SK-N-SH (cell line): ENCODE measurements at places on chromosomes 6 and 20.
A peak's percentile ranks its signal among the peaks of the same experiment; 100 is the strongest.

DNA sequence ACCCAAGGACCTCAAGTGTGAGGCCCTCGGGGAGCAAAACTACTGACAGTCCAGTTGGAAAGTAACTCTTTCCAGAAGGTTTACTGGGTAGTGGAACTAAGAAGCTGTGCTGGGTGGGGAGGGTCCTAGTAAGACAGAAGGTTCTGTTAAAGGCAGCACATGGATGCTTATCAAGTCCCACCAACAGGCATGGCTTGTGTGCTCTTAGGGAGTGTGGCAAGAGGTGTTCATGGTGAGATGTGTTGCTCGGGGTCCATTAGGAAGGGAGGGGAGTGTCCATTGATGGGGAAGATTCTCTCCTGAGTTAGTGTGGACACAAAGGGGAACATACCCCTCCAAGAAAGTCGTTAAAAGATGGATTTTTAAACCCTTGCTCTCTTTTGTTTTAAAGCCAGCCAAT, 120.6 kb downstream of the LY86 start:
- H3K4me1 ChIP-seq: no peaks in the 10 kb centered on the region
- H3K36me3 ChIP-seq: no peaks in the 10 kb centered on the region
- H3K4me3 ChIP-seq: no peak overlapping the region
- no peak for DNase-seq
- no peaks in the 10 kb centered on the region for H3K27me3 ChIP-seq

GRCh38 chr6:89323511-89323971, 8.4 kb upstream of the GABRR2 start:
- H3K36me3 ChIP-seq: peaks cover 20% of the 10 kb centered on the region
- no peak for DNase-seq
- no peaks in the 10 kb centered on the region for H3K4me1 ChIP-seq
- H3K4me3 ChIP-seq: no peak overlapping the region
- H3K27ac ChIP-seq: no peak overlapping the region

DNA sequence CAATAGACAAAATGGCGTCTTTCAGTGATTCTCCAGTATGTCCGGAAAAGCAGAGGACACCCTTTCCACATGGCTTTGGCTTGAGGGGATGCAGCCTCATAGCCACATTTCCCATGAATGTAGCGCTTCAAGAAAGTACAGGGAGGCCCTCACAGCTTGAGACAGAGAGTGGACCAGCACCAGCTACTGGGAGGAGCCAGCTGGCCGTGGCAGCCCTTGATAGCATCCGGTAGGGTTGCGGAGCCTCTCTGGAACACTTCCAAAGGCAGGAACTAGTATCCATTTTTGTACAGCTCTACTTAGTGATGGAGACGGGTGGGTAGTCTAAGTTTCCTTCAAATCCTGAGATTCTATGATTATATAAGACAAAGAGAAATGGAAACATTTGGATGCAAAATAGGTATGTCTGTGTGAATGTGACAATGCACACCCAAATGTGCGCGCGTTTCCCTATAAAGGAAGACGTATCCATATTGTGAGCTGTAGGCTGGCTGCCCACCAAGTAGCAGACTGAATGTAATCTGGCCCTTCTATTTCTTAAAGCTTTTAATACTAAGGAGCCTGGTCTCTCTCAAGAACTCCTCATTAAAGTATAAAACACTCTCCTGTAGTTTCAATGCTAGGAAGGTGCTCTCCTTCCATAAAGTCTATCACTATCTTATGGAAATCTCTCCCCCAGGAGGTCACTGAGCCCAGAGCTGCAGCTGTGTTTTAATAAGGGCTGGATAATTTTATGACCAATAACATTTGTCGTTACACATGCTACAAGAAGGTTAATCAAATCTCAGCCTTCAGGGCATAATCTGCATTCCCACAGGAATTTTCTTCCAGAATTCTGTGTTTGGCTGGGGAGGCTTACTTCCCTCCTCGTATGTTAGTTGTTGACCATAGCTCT, 74.0 kb downstream of the SOBP start:
- DNase-seq: peak; percentile 47
- H3K4me3 ChIP-seq: no peak overlapping the region
- no peaks in the 10 kb centered on the region for H3K36me3 ChIP-seq
- peaks cover 37% of the 10 kb centered on the region for H3K4me1 ChIP-seq
- H3K27me3 ChIP-seq: no peaks in the 10 kb centered on the region

DNA sequence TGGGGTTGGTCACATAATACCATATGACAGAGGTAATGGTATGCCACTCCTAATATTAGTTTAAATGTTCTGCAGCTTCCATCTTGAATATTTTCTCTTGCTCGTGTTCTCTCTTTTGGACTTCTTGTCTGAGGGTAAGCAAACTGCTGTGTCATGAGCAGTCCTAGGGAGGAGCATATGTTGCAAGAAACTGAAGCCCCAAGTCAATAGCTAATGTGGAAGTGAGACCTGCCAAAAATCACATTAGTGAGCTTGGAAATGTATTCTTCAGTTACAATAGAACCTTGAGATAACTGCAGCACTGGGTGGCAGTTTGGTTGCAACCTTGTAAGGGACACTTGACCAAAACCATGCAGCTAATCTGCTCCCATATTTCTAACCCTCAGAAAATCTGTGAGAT, 178.2 kb upstream of the IMPG1 start:
- no peaks in the 10 kb centered on the region for H3K36me3 ChIP-seq
- no peaks in the 10 kb centered on the region for H3K27me3 ChIP-seq
- DNase-seq: no peak

GRCh38 chr20:14830899-14831298, 493.5 kb upstream of the FLRT3 start:
- H3K27me3 ChIP-seq: no peaks in the 10 kb centered on the region
- no peak overlapping the region for H3K27ac ChIP-seq
- H3K36me3 ChIP-seq: no peaks in the 10 kb centered on the region
- H3K4me1 ChIP-seq: no peaks in the 10 kb centered on the region

GRCh38 chr6:83062225-83062624, 3.4 kb downstream of the UBE3D start:
- H3K4me1 ChIP-seq: peaks cover 3% of the 10 kb centered on the region
- DNase-seq: no peak
- no peaks in the 10 kb centered on the region for H3K27me3 ChIP-seq

GRCh38 chr20:37570419-37570818, 42.7 kb upstream of the BLCAP start:
- H3K27me3 ChIP-seq: no peaks in the 10 kb centered on the region; the same call in 1 of the 2 replicates
- no peak overlapping the region for H3K27ac ChIP-seq
- DNase-seq: no peak
- H3K4me1 ChIP-seq: no peaks in the 10 kb centered on the region
- no peaks in the 10 kb centered on the region for H3K36me3 ChIP-seq

DNA sequence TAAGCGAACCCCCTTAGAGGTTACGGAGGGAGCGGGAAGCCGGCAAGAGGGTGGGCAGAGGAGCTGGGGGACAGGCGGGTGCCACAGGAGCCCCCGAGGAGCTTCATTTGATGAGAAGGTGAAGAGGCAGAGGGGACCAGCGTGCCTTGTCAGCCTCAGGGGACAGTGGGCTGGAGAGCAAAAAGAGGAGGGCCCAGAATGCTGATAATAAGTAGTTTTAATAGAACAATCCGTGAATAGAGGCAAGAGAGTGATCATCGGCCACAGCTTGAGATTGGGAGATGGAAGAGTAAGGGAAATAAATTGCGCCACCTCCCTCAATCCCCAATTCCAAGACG, 1.3 kb downstream of the COL19A1 start:
- H3K4me3 ChIP-seq: peak overlapping the region; percentile 70
- no peaks in the 10 kb centered on the region for H3K27me3 ChIP-seq
- no peak for DNase-seq
- no peak overlapping the region for H3K27ac ChIP-seq
- no peaks in the 10 kb centered on the region; the same call in 1 of the 2 replicates for H3K4me1 ChIP-seq
- no peaks in the 10 kb centered on the region for H3K36me3 ChIP-seq

GRCh38 chr6:149347067-149347466, 29.6 kb downstream of the TAB2 start:
- peaks cover 2% of the 10 kb centered on the region for H3K4me1 ChIP-seq
- H3K36me3 ChIP-seq: peaks cover 30% of the 10 kb centered on the region
- DNase-seq: no peak
- no peaks in the 10 kb centered on the region for H3K27me3 ChIP-seq

- H3K36me3 ChIP-seq: peaks cover 17% of the 10 kb centered on the region
- no peaks in the 10 kb centered on the region for H3K27me3 ChIP-seq
- no peak overlapping the region for H3K27ac ChIP-seq
- no peaks in the 10 kb centered on the region; the same call in 1 of the 2 replicates for H3K4me1 ChIP-seq
- H3K4me3 ChIP-seq: no peak overlapping the region
- DNase-seq: no peak
These were observed 131.3 kb downstream of the MYO6 start for GRCh38 chr6:75880305-75880704.

DNA sequence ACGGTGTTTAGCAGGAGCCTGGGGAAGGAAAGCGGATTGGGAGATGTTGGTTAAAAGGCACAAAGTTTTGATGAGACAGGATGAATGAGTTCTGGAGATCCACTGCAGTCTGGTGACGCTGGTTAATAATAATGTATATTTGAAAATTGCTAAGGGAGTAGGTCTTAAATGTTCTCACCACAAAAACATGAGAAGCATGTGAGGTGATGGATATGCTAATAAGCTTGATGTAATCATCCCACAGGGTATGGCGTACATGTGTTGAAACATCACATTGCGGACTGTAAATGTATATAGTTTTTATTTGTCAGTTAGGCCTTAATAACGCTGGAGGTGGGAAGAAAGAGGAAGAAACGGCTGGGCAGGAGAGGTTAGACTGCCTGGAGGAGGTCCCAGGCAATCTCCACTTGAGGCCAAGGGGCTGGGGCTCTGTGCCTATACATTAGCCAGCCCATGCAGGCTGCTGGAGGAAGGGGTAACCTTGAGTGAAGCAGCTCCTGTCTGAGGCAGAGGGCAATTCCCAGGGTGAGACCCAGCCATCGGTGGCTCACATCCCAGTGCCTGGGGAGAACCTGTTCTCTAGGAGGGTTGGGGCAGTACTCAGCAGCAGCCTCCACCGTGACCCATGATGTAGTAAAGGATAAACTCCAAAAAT, 188.2 kb upstream of the QKI start:
- no peak overlapping the region for H3K27ac ChIP-seq
- H3K36me3 ChIP-seq: no peaks in the 10 kb centered on the region
- H3K4me1 ChIP-seq: no peaks in the 10 kb centered on the region
- H3K27me3 ChIP-seq: no peaks in the 10 kb centered on the region
- DNase-seq: no peak
- no peak overlapping the region for H3K4me3 ChIP-seq

DNA sequence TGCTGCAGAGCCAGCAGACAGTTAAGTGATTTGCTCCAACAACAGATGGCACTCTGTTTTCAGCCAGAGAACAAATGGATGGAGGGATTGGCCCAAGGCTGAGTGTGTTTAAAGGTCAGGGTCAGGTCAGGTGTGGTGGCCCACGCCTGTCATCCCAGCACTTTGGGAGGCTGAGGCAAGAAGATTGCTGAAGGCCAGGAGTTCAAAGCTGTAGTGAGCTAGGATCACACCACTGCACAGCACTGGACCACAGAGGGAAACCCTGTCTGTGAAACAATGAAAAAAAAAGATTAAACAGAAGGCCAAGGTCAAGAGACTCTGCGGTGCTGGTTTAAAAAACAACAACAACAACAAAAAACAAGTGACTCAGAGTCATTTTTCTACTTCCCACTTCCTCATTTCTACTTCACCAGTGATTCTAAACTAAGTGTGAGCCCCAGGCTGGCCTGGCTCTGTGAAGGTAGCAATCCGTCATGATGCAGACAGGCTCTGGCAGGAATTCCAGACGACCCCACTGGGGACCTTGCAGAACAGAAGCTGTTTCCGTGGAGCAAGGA, 42.5 kb upstream of the ARMC2 start:
- H3K27ac ChIP-seq: peak overlapping the region; percentile 78
- no peaks in the 10 kb centered on the region for H3K36me3 ChIP-seq
- H3K4me3 ChIP-seq: no peak overlapping the region
- no peak for DNase-seq
- H3K4me1 ChIP-seq: no peaks in the 10 kb centered on the region
- no peaks in the 10 kb centered on the region for H3K27me3 ChIP-seq

DNA sequence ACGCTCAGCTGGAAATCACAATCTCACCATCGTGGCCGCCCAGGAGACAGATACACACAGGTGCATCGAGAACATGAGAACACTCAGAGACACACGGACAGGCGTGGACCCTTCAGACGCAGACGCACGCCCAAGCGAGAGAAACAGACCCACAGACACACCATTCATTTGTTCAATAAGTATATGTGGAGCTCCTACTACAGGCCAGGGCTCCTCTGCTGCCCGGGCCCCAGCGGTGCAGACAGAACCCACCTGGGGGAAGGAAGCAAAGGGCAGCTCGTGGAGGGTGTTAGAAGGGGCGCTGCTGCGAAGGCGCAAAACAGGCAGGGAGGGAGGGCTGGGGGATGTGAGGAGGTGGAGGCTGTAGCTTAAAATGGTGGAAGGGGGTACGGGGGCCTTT, 39.2 kb downstream of the SRC start:
- peak overlapping the region; percentile 77 for H3K27ac ChIP-seq
- peak; percentile 32 for DNase-seq
- H3K27me3 ChIP-seq: no peaks in the 10 kb centered on the region
- no peak overlapping the region for H3K4me3 ChIP-seq
- H3K4me1 ChIP-seq: peaks cover 18% of the 10 kb centered on the region; the same call in 1 of the 2 replicates
